ENCODE measurements at places on chromosomes 7 and 10.

- no peak for DNase-seq
These were observed 1.7 kb downstream of the ELFN1 start for GRCh38 chr7:1671594-1672451.

DNA sequence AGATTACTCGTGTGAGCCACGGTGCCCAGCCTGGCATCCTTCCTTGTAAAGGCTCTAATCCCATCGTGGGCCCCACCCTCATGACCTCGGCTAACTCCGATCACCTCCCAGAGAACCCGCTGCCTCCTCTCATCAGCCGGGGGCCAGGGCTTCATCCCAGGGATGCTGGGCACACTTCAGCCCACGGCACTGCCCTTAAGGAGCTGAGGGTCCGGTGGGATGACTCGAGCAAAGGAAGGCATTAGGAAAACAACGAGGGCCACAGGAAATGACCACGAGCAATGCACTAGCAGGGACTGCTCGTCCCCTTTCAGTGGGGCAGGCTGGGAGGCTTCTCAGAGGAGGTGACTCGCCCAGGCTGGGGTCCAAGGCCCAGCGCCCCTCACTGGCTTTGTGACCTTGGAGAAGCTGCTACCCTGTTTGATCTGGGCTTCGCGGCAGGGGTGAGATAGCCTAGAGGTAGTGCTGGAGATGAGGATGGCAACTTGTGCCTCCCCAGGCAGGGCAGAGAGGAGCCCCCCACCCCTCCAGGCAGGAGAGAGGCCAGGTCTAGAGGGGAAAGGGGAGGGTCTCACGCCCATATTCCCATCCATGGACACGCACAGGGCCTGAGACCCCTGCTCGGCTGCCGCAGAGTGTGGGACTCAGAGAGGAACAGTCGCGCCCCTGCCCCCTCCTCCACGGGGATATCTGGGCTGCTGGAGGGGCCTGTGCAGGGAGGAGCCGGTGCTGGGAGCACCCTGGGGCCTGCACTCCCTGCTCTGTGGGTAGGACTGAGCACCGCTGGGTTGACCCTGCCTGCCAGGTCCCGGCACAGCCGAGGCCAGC, 26.8 kb downstream of the ELFN1 start:
- no peak for DNase-seq

DNA sequence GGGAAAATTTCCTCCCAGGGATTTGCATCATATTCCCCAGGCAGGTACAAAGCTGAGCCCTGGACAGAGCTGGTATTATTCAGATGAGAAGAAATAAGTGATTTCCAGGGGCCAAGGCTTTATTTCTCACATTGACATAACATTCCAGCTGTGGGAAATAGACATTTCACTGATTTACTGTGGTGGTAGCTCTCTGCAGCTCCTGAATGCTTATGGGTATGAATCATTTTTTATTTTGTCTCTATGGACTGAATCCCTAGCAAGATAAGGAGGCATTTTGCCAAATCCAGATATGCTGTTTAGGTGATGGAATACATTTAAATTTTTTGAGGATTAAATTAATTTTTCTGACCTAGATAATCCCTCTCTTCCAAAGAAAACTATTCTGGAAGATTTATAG, 97.9 kb downstream of the MTPN start:
- DNase-seq: no peak

DNA sequence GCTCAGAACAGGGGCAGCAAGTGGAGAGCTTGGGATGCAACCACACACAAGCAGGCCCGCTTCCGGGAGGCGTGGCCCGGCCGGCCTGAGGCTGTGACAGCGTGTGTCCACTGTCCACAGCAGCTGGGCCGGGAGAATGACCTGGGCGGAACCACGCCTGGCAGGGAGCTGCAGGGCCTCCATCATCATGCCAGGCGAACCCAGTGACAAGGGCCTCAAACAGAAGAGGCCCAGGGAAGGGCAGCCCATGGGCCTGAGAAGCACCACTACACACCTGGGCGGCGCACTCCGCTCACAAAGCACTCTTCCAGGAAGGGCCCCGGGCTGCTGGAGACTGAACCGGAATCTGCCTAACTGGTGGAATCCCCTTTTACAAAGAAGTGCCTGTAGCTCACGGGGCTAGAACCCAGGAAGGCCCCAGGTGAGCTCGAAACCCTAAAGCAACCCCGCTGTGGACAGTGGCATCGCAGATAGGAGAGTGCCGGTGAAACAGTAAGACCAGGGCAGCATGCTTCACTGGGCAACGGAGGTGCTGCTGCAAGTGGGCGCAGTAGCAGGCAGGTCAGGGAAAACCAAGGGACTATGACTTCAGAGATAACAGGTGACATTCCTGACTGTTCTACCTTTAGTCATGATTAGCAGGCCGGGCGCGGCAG, 66.0 kb downstream of the MAD1L1 start:
- DNase-seq: peak; percentile 75

DNA sequence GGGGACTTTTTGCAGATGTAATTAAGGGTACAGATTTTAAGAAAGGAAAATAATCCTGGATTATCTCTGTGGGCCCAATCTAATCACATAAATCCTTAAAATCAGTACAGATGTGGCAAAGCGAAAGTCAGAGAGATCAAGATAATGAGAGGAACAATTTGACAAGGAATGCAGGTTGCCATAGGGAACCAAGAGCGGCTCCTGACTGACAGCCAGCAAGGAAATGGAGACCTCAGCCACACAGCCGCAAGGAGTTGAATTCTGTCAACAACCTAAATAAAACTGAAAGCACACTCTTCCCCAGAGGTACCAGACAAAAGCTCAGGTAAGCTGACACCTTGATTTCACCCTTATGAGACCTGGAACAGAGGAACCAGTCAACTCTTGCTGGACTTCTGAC, 3.4 kb upstream of the PNPLA8 start:
- DNase-seq: no peak

- DNase-seq: no peak
These were observed 14.2 kb upstream of the HPS1 start for GRCh38 chr10:98460837-98461499.

GRCh38 chr7:3393862-3394261, 92.8 kb downstream of the SDK1 start:
- no peak for DNase-seq

DNA sequence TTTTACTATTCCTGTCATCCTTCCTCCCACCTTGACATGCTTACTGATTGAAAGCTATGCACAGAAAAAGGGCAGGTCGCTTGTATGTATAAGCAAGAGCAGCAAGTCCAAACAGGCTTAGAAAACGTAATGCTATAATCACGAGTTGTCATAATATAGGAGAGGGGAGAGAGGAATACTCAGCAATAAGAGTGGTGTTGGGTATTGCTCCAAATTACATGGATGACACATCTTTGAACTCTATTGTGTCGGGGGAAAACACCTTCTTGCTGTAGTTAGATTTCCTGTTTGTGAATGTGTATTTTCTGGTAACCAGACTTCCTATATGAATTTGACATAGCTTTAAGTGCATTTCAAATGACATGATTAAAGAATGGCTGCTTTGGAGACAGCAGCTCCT, 7.5 kb downstream of the MET start:
- DNase-seq: no peak

GRCh38 chr7:131369354-131369753, 41.7 kb downstream of the MKLN1 start:
- DNase-seq: no peak

DNA sequence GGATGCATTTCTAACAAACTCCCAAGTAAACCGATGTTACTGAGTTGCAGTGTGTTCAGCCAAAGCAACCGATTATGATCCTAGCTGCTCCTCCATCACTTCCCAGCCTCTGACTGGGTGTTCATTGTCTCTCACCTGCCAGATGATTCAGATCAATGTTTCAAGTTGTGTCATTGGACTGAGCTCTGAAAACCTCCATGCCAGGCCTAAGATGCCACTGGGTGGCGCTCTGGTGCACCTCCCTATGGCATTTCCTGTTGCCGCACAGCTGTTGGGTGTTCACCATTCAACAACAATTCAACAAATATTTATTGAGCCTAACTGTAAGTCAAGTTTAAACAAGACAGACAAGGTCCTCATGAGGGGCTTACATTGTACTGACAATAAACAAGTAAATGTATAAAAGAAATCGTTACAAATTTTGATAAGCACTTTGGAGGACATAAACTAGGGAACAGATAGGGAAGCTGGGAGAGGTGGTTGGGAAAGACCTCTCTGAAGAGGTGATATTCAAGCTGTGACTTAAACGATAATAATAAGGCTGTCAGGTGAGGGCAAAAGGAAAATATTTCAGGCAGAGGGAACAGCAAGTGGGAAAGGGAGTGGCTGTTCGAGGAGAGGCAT, 22.8 kb downstream of the RGR start:
- peak; percentile 23 for DNase-seq

GRCh38 chr10:121291823-121292222, 306.4 kb downstream of the FGFR2 start:
- DNase-seq: peak; percentile 18

- peak; percentile 66 for DNase-seq
These were observed 121.6 kb downstream of the CREB5 start for GRCh38 chr7:28533731-28534531.

GRCh38 chr7:107394831-107395230, 75.0 kb upstream of the GPR22 start:
- DNase-seq: no peak

- no peak for DNase-seq
These were observed 9.2 kb upstream of the PWWP2B start for GRCh38 chr10:132387764-132388210.

DNA sequence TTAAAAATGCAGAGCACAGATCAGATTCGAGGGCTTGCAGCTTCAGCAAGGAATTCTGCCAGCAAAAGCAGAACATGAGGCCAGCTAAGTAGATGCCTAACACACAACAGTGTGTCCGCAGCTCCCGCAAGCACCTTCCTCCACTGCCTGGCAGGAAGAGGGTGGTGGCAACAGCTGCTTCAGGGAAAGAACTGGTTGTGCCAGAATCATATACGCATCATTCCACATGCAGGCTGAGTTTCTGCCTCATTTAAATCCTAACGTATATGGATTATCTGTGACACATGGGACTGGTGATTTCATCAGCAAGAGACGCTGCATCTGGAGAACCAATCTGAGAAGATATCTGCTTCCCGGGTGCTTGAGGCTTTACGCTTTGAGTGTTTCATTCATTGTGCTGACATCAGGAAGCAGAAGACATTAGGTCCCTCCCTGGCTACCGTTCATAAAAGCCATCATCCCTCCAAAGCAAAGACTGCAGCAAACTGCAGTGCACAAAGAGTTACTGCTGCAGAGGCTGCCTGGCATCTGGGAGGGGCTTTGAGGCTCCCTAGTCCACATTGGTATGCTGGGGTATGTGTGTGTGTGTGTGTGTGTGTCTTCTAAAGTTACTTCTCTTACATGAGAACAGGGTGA, 78.8 kb downstream of the FAM13C start:
- peak; percentile 52 for DNase-seq

GRCh38 chr10:122656741-122657140, 42.9 kb downstream of the C10orf120 start:
- no peak for DNase-seq

DNA sequence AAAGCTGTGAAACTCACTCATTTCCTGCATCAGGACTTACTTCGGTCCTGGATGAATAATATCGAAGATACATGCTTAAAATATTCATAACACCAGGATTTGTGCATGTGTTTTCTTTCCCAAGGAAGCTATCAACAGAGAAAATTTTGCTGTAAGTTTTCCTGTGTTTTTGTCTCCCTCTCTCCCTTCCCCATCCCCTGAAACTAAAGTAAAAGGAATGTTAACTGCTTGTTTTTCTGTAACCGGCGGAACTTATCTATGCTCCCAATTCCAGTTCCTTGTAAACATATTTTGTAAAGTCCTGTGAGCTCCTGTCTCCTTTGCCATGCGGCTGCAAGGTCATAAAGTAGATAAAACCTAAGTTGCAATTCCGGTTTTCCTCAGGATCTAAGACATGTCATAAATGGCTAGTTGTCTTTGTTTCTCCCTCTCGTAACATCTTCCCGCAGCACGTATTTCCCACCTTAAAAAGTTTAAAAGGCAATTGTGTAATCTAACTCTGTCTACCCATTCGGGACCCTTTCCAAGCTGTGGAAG, 79.0 kb upstream of the POM121L12 start:
- DNase-seq: no peak

DNA sequence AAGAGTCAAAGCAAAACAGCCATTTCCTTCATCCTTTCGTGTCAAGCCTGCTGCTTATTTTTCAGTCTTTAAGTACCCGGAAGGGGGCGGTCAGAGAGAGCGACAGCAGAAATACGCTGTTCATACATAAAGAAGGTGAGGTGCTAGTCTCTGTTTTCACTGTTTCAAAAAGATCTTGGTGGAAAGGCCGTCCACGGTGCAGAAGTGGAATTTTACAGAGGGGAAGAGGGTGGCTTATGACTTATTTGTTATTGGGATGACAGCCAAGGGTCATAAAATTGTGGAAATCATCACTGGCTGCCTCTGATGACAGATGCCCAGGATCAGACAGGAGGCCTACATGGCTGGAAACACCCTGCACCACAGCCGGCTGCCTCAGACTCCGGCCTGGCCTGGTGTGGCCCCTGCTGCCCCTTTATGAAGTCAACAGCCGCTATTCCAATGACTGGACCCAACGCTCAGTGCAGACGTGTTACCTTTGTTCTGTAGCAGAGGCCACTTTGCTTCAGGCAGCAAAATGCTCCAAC, 57.0 kb downstream of the HIPK2 start:
- DNase-seq: no peak

DNA sequence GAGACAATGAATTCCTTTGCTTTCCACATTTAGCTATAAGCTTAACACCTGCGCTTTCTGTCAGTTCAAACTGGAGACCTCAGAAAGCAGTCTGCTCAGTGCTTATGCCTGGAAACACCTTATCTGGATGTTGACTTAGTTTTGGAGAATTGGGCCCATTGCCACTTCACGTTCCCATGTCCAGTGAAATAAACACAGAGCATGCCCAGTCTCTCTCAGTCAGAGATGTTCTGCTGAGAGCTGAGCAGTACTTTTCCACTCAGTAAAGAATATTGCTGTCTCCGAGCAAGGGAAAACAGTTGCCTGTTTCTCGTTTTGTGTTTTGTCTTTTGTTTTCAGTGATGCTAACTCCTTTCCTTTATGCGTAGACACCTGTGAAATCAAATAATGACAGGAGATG, 83.2 kb upstream of the PRR15 start:
- DNase-seq: peak; percentile 44

- no peak for DNase-seq
These were observed 6.7 kb downstream of the SLC13A4 start for GRCh38 chr7:135721198-135721820.

GRCh38 chr10:9234191-9234590, 1179.7 kb downstream of the GATA3 start:
- DNase-seq: no peak

- no peak for DNase-seq
These were observed 226.2 kb upstream of the DGKB start for GRCh38 chr7:15128716-15129115.

DNA sequence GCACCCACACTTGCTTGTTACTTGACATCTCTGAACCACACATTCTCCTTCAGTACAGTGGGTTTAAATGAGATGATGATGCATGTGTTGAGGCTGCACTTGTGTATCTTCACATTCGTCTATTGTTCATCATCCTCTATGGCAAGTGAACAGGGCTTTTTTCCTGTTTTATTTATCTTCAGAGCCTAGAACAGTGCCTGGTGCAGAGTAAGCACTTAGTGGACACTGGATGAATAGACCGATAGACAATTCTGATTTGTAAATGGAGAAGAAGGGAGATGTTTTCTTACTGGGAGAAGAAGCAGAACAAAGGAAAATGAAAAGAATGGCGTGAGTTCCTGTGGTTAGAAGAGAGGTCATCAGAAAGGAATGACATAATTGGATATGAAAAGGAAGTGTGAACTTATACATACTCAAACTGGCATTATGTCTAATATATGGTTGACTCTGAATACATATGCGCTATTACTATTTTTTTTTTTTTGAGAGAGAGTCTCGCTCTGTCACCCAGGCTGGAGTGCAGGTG, 99.7 kb downstream of the AVL9 start:
- DNase-seq: no peak
